HuH-7 (cell line): ENCODE measurements at places on chromosomes 2 and 18.
A peak's percentile ranks its signal among the peaks of the same experiment; 100 is the strongest.

DNA sequence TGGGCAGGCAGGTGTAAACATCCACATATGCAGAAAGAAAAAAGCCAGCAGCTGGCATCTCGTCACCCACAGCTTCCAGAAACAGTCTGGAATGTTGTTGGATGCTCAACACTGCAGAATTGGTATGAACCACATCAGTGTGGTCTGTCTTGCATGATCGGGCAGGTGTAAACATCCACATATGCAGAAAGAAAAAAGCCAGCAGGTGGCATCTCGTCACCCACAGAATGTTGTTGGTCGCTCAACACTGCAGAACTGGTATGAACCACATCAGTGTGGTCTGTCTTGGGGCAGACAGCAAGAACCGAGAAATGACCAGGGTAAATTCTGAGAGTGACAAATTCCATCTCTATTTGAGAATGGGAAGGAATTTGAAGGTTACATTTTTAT, 39.6 kb downstream of the DOCK10 start:
- no peak for DNase-seq

- no peak for DNase-seq
These were observed 93.3 kb upstream of the ALKAL2 start for GRCh38 chr2:381181-381580.

GRCh38 chr2:192675681-192676080, 480.9 kb upstream of the TMEFF2 start:
- DNase-seq: no peak

DNA sequence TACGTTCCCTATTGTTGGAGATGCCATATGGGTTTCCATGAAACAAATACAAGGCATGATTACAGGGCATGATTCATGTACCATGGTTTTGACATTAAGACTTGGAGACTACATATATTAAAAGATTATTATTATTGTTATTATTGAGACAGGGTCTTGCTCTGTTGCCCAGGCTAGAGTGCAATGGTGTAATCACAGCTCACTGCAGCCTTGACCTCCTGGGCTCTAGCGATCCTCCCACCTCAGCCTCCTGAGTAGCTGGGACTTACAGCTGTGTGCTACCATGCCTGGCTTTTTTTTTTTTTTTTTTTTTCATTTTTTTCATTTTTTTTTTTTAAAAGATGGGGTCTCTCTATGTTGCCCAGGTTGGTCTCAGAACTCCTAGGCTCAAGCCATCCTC, 69.1 kb downstream of the MYOM1 start:
- no peak for DNase-seq

GRCh38 chr2:238785528-238785860, 62.4 kb upstream of the TWIST2 start:
- DNase-seq: no peak

GRCh38 chr2:133768256-133768655, 200.0 kb upstream of the NCKAP5 start:
- no peak for DNase-seq

DNA sequence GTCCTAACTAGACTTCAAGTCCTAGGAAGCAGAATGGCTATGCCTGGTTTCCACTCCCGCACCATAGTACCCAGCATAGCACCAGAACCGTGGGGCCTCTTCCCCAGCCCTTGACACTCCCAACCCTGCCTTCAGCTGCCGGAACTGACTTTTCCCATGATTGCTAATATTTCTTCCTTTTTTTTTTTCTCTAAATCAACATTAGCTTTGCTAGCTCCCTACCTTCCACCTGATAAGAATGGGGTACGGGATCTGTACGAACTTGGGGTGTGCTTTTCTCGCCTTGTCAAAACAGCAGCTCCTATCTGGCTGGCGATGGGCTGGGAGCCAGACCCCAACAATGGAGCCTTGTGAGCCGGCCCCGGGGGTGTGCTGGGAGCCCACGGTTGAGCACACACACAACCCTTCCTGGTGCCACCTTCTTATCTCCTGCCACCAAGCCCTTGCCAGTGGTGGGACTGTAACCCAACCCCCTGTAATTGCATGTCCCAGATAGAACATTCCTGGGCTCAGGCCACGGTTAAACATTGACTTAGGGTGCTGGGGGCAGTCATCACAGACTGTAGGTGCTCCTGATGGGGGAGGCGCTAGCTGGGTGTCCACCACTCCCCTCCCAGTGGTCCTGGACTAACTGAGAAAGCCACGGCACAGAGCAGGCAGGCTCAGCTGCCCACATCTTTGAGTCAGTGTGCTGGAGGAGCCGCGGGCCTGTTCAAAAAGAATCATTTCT, 213.0 kb upstream of the HAAO start:
- peak; percentile 30 for DNase-seq

DNA sequence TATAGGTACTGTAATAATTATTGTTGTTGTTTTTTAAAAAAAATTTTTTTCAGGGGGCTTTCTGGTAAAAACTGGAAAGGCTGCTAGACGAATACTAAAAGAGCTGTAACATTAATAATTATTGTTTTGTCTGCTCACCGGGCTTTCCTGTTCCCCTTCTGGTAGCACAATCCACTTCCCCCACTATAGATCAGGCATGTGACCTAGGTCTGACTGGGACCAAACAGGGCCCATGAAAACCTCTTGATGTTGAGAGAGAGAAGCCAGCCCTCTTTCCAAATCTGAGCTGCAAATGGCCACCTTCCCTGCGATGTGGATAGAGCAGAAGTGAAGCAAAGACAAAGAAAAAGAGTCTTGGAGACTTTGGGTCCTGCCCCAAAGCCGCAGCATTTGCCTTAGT, 23.4 kb downstream of the SH2D6 start:
- no peak for DNase-seq

GRCh38 chr2:196759378-196759706, 40.1 kb downstream of the GTF3C3 start:
- no peak for DNase-seq

DNA sequence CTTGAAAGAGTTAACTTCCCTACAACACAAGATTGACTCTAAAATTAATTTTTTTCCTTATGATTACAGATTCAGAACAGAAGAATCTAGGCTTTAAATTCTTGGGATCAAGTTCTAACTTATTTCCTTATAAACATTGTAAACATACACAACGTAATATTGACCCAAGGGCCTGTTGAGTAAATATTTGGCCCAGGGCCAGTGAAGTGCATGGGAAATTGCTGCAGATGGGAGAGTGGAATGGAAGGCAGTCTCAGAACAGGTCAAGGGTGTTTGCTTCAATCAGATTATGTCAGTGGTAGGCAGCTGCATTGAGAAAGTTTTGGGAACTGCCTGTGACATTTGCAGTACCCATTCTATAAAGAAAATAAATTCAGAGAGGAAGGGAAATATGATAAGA, 137.6 kb downstream of the MYO1B start:
- DNase-seq: peak; percentile 73

- DNase-seq: no peak
These were observed 360.2 kb downstream of the ALK start for GRCh38 chr2:29561181-29561580.

GRCh38 chr18:31424383-31424988, 23.1 kb upstream of the DSG3 start:
- DNase-seq: no peak

DNA sequence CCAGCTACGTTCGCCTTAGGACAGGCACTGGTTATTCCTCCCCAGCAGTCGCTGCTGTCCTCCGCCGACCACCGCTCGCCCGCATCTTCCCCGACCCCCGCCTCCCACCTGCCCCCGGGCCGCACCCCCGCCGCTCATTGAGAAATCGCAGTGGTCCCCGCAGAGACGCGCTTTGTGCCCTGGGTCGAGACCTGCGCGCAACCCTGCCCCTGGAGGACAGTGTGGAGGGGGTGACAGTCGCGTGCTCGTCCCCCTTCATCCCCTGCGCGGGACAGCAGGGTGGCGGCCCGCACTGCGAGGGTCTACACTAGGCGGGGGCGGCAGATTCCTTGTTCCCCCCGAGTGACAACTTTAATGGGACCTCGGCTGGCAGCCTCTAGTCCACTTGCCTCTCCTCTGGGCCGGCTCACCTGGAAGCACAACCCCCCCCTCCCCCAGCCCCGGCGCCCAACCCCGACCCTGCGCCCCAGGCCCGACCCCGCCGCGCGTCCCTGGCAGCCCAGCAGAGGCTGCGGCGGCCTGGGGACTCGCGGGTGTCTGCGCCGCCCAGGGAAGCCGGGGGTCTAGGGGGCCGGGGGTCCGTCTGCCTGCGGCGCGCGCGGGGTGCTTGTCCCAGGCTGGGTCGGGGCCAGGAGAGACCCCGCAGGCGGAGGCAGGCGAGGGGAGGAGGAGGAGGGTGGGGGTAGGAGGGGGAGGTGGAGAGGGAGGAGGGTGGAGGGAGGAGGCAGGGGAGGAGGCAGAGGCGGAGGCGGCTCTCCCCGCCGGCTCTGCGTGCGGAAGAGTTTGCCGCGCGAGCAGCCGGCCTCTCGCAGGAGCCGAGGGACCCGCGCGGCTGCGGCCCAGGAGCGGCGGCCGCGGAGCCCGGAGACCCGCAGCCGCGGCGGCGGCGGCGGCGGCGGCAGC, at the start of gene NPAS2:
NPAS2 (plus strand) TSS at position 770 of the 903 bp plus-strand sequence. CDS start 84,616 bp downstream, outside the sequence.
- DNase-seq: peak; percentile 76

DNA sequence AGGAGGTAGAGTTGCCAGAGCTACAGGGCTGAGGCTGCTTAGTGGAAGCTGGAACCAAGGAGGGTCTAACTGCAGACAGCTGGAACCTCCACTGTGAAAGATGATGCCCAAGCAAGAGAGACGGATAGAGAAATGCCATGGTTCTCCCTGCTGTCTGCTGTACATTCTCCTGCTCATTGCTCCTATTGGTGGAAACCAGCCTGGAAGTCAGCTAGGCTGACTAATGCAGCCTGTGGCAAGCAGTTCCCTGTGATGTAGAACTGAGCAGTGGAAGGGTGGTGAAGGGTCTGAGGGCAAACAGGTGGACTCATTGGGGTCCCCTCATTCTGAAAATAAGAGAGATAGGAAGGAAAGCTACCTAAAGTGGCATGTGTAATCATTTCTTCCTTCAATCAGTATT, 563.6 kb downstream of the SLC4A3 start:
- no peak for DNase-seq

- no peak for DNase-seq
These were observed 1.0 kb downstream of the SP5 start for GRCh38 chr2:170715932-170716777.

DNA sequence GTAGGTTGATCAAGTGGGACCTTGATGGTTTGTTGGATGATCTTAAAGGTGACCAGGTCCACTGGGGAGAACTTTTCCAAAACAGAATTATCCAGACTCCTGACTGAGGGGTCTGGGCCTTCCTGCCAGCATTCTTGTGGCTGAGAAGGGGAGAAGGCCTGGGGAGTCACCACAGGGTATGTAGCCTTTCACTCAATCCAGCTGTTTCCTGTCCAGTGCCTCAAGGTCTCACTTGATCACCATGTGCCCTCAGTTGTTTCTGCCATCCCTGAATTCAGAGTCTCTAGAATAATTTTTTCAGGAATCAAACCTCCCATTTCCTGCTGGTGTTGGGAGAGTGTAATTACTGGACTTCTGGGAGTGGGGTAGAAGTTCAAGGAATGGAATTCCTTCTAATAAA, 54.4 kb upstream of the TANC1 start:
- no peak for DNase-seq
